Kidney capillary endothelial cell (primary cell): ENCODE measurements at places on chromosomes 2 and 18.

DNA sequence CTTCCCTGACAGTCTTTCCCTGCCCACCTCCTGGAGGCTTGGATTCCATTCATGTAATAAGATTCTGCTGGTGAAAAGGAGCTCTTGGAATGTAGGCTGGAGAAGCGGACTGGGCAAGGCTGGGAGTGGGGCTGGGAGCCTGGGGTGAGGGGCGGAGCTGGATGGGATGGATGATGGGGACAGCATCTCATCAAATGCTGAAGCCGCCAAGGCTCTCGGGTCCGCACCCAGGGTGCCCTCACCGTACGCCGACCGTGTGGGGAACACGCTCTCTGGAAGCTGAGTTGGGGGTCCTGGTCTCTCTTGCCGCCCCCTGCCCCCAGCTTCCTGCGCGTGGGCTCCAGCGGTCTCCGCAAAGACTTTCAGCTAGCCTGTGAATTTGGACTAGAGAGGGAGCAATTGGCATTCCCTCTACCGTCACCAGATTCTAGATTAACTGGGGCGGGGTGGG, 9.1 kb downstream of the RAX start:
- no peak for DNase-seq

GRCh38 chr2:132497591-132497990, 81.0 kb downstream of the GPR39 start:
- DNase-seq: no peak

GRCh38 chr2:241981076-241981700, 111.7 kb downstream of the RTP5 start:
- DNase-seq: no peak

DNA sequence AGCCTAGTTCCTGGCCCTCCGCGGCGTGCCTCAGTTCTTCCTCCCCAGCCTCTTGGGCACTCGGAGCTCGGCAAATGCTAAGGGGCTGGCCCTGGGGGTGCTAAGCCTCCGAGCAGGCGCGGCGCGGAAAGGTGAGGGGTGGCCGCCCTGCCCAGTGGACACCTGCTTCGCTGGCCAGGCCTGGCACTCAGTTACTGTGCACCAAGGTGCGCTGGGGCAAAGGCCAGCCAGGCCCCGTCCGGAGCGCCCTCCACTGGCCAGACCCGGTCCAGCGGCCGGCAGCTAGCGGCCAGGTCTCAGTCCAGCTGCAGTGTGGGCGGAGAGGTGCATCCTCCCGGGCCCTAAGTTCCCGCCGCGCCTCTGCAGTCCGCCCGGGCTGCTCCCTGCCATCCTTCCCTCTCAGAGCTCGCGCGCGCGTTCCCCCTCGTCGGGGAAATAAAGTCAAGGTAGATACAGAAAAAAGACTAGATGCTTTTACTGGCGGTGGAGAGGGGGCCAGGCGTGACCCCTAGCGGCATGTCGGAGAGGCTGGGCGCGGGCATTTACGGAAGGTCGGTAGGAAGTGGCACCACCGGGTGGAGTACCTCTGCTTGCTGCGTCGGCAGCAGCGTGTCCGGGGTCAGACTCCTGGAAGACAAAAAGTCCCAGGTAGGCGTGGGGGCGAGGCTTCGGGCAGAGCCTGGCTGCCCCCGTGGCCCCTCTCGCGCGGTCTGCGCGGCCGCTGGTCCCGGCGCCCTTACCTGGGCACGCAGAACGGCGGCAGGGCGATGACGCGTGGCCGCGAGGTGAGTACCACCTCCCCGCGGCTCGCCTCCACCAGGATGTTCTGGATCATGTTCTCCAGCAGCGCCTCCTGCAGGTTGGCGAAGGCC, 9.4 kb upstream of the CRYBA2 start:
- DNase-seq: no peak

- no peak for DNase-seq
Measured at GRCh38 chr2:240465268-240465764, 29.9 kb downstream of the GPC1 start.

GRCh38 chr2:111945444-111946293, 47.3 kb downstream of the MERTK start:
- no peak for DNase-seq

GRCh38 chr18:2537296-2537695, 34.0 kb downstream of the METTL4 start:
- DNase-seq: no peak

DNA sequence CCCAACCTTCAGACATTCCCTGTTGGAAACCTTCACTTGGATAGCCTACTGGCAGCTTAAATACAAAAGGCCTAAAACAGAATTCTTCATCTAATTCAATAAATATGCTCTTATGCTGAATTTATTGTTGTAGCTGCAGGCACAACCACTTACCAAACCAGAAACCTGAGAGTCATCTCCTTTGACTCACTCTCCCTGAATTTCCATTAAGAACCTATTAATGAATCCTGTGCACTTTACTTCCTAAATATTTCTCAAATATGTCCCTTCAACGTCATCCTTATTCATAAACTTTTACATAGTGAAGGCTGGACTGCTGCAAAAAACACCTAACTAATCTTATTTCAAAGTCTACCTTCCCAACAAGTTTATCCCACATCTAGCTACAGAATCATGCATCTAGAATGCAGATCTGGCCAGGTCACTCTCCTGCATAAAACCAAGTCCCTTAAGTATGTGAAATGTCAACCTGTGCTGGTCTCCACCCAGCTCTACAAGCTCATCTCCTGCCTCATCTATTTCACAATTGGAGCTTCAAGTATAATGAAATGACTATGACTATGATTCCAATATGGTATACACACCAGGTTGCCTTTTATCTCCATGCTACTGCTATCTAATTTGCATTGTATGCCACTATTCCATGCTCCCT, 354.2 kb downstream of the ZEB2 start:
- no peak for DNase-seq

DNA sequence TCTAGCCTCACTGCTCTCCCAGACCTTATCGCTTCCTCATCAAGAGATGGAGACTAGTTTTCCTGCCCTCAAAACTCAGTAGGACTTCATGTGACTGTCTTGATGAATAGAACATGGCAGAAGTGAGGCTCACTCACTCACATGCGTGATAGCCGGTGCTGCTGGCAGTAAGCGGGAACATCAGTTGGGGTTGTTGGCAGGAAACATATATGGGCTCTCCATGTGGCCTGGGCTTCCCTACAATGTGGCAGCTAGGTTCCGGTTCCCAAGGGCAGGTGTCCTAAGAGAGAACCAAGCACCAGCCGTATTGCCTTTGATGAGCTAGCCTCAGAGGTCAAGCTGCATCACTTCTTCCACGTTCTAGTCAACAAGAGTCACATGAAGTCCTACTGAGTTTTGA, 15.2 kb upstream of the FAHD2A start:
- no peak for DNase-seq

- no peak for DNase-seq
Measured at GRCh38 chr2:196520605-196521004, 118.9 kb upstream of the CCDC150 start.

DNA sequence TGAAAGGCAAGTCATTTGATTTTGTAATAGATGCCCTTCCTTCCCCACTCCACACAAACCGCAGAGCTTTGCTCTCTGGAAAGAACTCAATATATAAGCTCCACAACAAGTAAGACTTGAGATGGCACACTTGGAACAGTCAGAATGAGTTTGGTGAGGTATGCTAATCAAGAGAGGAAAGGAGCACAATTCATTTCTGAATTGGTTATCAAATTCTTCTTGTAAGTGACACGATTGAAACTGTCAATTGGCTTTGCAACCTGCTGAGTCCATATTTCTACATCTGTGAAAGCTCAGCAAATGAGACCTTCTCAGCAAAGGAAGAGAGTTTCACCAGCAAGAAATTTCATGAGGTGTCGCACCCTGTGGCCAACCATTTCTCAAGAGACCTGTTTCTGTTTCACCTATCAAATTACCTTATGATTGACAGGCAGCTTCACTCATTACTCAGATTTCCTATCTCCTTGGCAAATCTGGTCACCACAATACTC, 19.1 kb downstream of the CTLA4 start:
- DNase-seq: no peak

DNA sequence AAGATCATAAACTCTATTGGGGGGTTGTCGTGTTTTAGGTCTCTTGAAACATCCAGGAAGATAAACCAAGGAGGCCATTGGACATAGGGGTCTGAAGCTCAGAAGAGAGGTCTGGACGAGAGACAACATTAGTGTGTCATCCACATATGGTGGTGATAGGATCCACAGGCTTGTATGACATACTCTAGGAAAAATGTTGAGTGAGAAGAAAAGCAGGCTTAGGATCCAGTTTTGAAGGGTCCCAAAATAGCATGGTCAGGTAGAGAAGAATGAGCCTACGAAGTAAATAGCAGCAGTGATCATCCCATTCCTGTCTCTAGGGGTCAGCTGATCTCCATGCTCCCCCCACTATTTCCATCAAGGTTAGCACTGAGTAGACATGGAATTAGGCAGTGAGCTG, 166.8 kb downstream of the ANKRD30B start:
- no peak for DNase-seq

DNA sequence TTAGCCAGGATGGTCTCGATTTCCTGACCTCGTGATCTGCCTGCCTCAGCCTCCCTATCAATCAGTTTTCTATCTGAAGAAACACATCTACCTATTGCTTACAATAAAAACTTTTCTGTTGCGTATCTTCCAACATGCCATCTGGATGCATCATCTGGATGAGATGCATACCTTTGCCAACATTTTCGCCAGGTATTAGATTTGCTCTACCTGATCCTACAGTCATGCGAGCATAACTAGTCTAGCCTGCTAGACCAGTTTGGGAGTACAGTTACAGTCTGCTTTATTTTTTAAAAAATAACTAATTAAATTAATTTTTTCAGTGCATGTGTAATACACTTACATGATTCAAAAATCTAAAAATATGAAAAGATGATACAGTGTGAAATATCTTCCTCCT, 334.0 kb upstream of the MEX3C start:
- DNase-seq: no peak

- DNase-seq: peak; percentile 76
Measured at GRCh38 chr2:188659656-188660406, 314.3 kb upstream of the COL3A1 start.

- no peak for DNase-seq
Measured at GRCh38 chr2:75428060-75428459, 132.7 kb downstream of the EVA1A start.

DNA sequence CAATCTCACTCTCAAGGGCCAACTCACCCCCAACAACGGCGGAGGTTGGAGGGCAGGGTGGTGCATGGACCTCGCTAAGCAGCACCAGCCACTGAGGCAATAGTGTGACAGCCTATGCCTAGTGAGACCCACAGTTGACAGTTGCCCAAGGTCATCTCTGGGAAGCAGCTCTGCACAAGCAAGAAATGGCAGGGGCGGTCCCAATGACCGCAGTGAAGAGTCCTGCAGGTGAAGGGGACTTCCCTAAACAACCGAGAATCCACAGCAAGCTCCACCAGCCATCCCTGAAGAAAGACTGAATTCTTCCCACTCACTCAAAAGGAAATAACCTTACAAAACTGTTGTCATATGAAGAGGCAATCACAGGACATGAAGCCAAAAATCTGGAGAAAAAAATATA, 313.4 kb upstream of the ID2 start:
- no peak for DNase-seq

- no peak for DNase-seq
Measured at GRCh38 chr18:72866901-72867745, 664 bp downstream of the NETO1 start.

- no peak for DNase-seq
Measured at GRCh38 chr2:15460112-15460620, 101.0 kb downstream of the NBAS start.

- peak; percentile 69 for DNase-seq
Measured at GRCh38 chr2:196586511-196586991, 53.0 kb upstream of the CCDC150 start.

DNA sequence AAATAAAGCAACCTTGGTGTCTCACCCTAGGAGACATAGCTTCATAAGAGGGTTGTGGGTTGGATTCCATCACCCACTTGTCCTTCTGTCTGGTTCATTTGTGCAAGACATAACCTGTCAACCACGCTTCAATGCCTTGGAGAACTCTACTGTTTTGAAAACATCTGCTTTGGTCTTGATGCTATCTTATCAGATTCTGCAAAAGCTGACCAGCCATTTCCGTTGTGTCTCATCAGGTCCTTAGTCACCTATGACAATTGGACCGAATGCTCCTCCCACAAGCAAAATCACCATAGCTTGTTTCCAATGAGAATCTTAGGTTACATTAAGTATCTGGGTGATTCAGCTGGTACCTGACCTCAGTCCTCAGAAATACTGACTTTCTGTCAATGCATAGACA, 35.4 kb downstream of the STAT4 start:
- DNase-seq: no peak
